BJ (cell line): ENCODE measurements at places on chromosomes 1 and 21.

GRCh38 chr1:16117369-16117768 is 38.5 kb downstream of the EPHA2 start:
- DNase-seq = peak; percentile 26

DNA sequence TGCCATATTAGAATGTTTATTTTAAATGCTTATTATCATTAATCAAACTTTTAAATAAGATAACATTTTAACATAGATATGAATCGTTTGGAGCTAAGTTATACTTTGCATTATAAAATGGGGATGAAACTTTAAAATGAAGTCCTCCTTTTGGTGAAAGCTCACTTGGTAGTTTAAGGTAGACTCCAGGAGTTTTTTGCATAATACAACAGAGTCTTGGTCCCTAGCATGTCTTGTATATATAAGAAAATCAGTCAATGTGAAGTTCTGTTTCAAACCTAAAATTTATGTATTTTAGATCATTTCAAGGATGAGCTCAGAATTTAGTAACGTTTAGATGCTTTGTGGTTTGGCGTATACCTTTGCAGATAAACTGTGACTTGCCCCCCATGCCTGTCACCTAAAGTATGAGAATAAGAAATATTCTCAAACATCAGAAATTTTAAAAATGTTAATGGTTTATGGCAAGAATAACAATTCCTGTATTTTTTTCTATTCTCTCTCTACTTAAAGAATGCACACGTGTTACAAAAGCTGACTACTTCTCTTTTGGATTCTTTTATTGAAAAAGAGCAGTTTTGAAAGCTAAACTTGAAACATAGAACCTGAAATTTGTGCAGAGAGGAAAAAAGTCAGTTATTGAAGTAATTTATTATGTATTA is 3.8 kb downstream of the NFIA start:
- no peak for DNase-seq

GRCh38 chr1:26838474-26839338 is 12.2 kb downstream of the ZDHHC18 start:
- DNase-seq = no peak

GRCh38 chr1:119034359-119034758 is 46.2 kb upstream of the TBX15 start:
- DNase-seq = no peak

GRCh38 chr1:111140680-111140967 is 601 bp downstream of the CEPT1 start:
- peak; percentile 9 for DNase-seq

DNA sequence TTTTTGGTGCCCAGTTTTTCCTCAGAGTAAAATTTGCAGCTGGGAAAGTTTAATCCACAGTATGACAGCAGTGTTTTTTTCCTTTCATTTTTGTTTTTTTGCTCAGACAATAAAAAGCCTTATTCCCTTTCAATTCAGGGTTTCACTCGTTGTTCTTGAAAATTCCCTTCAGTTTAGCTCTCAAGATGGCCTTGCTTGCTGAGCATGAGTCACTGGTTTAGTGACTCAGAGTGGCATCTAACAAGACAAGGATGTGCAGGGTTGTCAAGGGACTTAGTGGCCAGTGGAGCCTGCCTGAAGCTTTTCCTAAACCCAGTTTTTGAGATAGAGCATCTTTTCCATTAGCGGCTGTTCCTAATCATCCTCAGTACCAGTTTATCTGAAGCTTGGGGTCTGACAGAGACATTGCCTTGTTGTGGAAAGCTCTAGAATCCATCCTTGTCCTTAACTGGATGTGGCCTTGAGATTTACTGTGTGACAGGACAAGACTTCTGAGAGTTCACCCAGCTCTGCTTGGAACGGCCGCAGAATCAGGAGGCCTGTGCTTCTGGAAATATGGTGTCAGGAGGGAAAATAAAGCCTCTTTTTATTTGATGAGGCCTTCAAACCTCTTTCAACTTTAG is 48.4 kb upstream of the DNAJC6 start:
- DNase-seq = peak; percentile 59

DNA sequence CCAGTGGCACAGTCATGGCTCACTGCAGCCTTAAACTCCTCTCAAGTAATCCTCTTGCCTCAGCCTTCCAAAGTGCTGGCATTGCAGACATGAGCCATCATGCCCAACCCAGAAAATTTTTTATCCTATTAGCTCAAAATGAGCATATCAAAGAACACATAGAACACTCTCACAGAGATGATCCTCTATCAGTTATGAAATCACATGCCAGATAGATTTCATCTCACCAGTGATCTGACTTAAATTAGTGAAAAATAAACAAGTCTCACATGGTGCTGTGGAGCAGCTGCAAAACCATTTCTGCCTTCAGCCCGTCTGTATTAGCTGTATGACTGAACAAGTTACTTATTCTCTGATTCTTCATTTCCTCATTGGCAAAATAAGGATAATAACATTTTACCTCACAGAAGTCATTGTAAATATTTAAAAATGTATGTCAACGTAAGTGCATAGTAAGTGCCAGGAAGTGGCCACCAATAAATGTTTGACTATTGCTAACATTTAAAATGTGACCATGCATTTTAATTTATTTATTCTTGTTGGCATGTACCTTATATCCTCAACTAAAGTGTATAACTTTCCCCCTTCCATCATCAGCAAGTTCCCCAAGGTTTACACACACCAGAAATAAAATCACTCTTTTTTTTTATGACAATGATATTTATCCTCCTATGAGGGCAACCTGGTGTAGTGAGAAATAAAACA is 29.0 kb upstream of the SLC19A2 start:
- DNase-seq = no peak

- no peak for DNase-seq
Observed at GRCh38 chr1:20662110-20662475, 924 bp upstream of the DDOST start.

DNA sequence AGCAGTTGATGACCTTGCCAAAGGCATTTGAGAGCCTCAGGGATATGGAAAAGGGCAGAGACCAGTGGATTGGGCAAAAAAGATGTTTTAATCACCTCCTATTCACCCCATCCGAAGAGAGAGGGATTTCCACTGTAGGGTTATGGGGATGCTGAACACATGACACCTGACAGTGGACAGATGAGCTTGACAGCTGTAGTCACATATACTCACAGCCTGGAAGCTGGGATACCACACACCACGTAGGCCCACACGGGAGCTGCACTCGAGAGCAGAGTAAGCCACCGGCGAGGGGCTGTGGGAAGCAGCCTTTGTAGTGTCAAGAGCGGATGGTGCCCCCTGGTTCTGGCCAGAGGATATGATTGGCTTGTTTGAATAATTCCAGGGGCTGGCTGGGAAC is 20.0 kb downstream of the ZBTB40 start:
- DNase-seq = no peak

DNA sequence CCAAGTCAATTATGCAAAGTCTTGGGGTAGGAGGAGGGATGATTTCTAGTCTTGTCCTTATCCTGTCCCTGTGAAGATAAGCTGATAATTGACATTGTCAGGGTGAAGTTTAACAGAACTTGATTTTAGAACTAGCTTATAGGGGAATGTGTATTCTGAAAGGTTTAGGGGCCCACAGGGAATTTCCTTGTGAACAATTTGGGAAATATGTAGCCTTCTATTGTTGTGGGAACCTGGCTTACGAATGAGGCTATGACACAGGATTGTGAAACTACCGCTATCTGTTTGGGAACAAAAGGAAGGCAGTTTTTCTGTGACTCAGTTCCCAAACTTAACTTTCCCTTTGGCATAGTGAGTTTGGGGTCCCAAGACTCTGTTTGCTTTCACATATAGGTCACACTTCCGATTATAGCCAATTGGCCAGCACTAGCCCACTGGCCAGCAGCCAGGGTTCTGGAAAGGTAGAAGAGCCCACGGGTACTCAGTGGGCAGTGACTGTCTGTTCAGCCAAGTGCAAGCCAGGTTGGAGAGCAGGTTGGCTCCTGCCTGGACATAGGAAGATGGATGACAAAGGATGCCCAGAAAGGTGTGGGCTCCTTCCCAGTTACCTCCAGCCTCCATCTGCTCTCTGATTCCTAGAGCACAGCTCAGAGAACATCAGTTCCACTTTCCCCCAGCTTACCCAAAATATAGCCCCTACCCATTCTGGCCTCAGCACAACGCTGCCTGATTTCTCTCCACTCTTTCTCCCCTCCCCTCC is 35.5 kb downstream of the H3-3A start:
- DNase-seq = no peak

DNA sequence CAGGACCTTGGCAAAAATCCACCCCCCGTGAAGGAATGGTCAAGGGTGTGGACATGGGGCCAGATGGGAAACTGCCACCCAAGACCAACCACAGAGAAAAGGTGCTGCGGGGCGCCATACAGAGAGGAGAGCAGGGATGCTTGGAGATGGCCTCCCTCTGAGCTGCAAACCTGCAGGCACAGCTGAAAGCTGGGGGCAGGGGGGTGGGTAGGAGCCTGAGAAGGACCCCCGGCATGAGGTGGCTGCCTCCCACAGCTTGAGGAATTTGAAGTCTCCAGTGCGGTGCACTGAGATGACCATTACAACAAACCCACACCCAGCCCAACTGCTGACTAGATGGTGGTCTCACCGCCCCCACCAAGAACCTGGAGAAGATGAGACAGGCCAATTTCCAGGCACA is 84.8 kb downstream of the WDR4 start:
- DNase-seq = no peak

DNA sequence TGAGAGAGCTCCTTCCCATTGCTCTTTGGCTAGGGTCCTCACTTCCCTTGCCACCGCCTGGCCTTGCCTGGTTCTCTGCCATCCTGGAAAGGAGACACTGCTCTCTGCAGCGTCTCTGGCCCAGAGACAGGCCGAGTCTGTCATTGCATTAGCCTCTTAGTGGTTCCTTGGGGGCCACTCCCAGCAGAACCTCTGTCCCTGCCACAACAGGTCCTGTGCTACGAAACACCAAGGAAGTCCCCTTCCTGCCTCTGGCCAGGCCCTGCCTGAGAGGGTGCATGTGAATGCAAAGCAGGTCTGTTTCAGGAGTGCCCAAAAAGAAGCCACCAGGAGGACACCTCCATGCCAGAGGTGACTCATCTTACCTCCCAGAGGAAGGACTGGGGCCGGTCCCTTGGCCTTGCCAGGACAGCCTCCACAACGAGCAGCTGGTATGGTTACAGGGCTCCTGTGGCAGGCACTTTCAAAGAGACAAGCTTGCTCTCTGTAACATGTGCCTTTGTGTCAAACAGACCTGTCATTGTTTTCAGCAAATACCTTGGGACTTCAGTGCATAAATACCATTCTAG is 59.6 kb downstream of the VPS26C start:
- DNase-seq = no peak

- DNase-seq = peak; percentile 26
Observed at GRCh38 chr1:40745176-40745575, 38.4 kb upstream of the KCNQ4 start.

DNA sequence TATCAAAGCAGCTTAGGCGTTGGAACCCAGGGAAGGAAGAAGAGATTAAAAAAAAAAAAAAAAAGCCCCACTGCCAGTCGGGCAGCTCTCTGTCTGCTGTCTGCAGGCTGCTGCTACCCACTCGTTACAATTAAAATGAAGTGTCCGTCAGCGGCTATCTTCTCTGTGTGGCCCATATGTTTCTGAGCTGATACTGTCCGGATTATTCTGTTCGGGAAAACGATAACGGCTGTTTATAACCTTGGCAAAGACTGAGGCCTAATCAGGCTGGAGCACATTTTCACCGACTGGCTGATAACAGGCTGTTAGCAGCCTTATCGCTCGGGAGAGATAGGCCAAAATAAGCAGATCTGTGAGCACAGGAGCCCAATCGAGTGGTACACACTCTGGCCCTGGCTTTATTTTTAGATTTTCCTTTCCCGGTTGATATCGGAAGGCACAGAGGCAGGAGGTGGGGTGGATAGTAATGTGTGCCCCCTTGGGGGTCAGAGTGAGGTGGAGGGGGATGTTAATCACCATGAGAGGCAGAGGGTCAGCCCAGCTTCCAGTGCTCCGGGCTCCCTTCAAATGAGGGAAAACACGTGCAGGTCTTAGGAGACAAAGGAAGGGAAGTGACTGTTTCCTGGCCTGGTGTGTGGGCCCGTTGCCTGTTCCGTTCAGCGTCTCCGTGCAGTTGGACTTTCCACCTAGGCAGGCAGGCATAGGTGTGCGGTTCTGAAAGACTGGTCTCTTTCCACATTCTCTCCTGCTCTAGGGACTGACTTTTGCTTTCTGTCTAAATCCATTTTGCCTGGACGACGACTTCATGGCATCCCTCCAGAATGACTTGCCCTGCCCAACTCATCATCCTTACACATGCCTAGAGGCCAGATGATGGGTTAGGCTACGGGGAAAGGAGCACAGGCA is 153.4 kb downstream of the PBX1 start:
- DNase-seq = no peak

- no peak for DNase-seq
Observed at GRCh38 chr1:33460947-33461629, 11.4 kb upstream of the ZSCAN20 start.

DNA sequence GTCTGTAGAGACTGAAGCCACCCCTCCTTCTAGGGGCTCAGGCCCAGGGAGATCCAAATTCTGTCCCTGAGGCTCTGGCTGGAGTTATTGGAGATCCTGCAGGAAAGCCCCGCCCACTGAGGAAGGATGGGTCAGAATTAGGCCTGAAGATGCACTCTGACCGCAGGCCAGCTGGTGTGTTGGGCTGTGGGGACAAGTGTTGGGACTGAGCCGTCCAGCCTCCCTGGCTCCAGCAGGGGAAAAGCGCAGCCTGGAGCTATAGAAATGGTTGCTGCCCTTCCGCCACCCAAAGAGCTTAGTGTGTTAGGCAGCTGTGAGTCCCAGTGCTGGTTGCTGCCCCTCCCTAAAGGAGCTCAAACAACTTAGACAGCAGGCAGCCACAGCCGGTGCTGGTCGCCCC is 33.0 kb upstream of the PRRX1 start:
- no peak for DNase-seq

GRCh38 chr1:22140694-22141093 is 2.2 kb downstream of the WNT4 start:
- no peak for DNase-seq

GRCh38 chr1:106266786-106267185 is 789.7 kb upstream of the PRMT6 start:
- no peak for DNase-seq

DNA sequence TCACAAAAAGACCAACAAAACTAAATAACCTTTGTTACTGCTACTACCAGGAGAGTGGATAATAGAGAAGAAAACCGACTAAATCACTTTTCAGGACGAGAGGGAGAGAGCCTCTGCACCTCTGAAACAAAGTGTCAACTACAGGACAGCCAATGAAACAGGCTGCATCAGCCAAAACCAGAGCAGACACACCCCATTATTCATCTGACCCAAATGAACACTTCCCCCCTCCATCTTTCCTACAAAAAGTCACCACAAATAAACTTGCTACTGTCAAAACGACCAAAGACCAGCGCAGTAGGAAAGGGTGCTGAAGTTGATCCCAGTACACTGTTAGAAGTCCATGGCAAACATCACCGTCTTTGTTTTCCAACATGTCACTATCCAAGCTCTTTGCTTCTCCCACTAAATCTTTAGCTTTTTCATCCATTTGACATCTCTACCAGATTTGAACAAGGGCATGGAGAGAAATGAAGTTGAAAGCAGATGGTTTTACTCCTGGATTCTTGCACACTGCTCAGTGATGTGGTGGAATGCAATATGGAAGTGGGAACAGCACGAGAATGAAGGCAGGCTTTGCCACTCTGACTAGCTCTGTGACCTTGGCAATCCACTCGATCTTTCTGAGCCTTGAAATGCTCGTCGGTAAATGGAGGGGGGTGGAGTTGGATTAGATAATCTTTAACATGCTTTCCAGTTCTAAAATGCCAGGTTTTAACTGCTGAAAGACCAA is 20.5 kb downstream of the DSTYK start:
- no peak for DNase-seq

GRCh38 chr21:42295845-42296244 is 19.4 kb downstream of the TFF3 start:
- no peak for DNase-seq

- no peak for DNase-seq
Observed at GRCh38 chr1:220438741-220439140, 89.2 kb upstream of the MARK1 start.

- DNase-seq = no peak
Observed at GRCh38 chr1:228311091-228311490, 95.5 kb downstream of the TRIM11 start.
